ENCODE measurements at places on chromosomes 4 and X. TPM values are rescaled to one million over a fixed set of nuclear protein-coding genes. Genes with fewer than 3 reads are reported as not detected.

GRCh38 chrX:130086447-130087206 lies 23.7 kb downstream of the ELF4 start:
- no peak overlapping the region for H3K27ac ChIP-seq
- no peaks in the 10 kb centered on the region for H3K36me3 ChIP-seq
- DNase-seq: no peak
- no peaks in the 10 kb centered on the region for H3K4me1 ChIP-seq

DNA sequence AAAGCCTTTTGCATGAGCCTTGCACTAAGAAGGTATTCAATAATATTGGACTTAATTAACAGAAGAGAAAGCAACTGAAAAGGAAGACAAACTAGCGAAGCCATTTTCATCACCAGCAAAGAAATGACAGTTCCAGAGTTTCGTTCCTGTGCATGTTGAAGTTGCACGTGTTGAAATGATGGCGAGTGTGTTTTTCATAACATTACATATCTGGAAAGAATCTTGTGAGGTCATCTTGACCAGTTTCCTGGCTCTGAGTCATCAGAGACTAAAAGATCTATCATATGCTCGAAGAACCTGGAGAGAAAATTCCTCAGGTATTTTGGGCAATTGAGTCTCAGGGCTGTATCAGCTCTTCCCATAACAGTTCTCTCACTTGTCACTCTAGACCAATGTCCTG lies 106.2 kb upstream of the MAML3 start:
- H3K4me1 ChIP-seq: peaks cover 11% of the 10 kb centered on the region
- H3K36me3 ChIP-seq: no peaks in the 10 kb centered on the region
- H3K4me3 ChIP-seq: no peak overlapping the region
- DNase-seq: no peak
- H3K27me3 ChIP-seq: peaks cover 5% of the 10 kb centered on the region

- no peak overlapping the region for H3K4me3 ChIP-seq
- no peaks in the 10 kb centered on the region for H3K27me3 ChIP-seq
- peak overlapping the region; percentile 96 for H3K27ac ChIP-seq
Measured at GRCh38 chr4:183960046-183960420, 54.9 kb downstream of the STOX2 start.

DNA sequence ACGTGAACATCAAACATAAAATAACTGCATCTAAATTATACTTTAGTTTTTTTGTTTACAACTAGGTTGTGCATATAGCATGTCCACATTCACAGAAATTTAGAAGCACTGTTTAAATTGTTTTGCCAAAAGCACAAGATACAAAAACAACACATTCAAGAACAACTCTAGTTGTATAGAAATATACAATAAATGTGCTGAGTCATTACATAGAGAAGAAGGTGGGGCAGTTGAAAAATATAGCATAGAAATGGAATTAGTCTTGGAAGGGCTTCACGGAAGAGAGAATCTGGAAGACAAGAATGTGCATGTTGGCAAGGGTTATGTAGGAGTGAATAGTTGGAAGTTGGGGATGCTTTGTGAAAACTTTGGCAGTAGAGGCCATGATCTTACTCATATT lies 239.0 kb upstream of the GLRA2 start:
- no peaks in the 10 kb centered on the region for H3K4me1 ChIP-seq
- H3K27ac ChIP-seq: no peak overlapping the region
- no peak for DNase-seq
- no peak overlapping the region for H3K4me3 ChIP-seq
- H3K36me3 ChIP-seq: no peaks in the 10 kb centered on the region

- DNase-seq: no peak
- no peaks in the 10 kb centered on the region for H3K4me1 ChIP-seq
- H3K4me3 ChIP-seq: no peak overlapping the region
- no peaks in the 10 kb centered on the region for H3K36me3 ChIP-seq
- no peak overlapping the region for H3K27ac ChIP-seq
- peaks cover 33% of the 10 kb centered on the region for H3K27me3 ChIP-seq
Measured at GRCh38 chr4:77310931-77311330, 153.9 kb downstream of the CCNG2 start.

DNA sequence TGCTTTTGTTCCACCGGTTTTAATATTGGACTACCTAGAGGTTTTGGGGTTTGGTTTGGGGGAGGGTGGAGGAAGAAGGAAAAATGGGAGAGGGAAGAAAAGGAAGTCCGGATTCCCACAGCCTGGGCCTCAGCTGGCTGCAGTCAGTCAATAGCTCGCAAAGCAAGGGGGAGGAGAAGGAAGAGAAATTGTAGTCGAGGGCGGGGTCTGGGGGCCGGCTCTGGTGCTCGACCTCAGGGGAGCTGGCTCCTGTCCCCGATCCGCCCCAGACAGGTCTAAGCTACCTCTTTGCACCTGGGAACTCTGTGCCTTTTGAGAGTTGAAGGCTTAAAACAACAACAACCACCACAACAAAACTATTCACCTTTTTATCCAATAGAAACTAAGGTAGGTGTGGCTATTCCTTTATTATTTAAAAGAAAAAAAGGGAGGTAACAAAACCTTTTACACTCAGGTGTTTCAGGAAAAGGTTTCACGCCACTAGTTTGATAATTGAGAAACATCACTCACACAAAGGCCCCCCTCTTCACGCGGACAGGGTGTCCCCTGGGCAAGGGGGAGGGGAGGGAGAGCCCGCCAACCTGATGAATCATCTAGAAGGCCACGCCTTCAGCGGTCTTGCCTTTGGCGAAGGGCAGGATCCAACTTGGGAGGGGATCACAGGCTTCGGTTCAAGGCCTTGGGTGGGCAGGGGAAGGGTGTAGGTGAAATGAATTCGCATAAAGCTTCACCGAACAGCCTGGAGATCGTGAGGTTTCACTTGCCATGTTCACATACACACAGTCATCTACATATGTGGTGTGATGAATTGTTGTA lies 1.6 kb upstream of the LNX1 start:
- no peaks in the 10 kb centered on the region for H3K36me3 ChIP-seq
- H3K27ac ChIP-seq: no peak overlapping the region
- peak overlapping the region; percentile 74 for H3K4me3 ChIP-seq
- DNase-seq: peak; percentile 92
- no peaks in the 10 kb centered on the region for H3K27me3 ChIP-seq

DNA sequence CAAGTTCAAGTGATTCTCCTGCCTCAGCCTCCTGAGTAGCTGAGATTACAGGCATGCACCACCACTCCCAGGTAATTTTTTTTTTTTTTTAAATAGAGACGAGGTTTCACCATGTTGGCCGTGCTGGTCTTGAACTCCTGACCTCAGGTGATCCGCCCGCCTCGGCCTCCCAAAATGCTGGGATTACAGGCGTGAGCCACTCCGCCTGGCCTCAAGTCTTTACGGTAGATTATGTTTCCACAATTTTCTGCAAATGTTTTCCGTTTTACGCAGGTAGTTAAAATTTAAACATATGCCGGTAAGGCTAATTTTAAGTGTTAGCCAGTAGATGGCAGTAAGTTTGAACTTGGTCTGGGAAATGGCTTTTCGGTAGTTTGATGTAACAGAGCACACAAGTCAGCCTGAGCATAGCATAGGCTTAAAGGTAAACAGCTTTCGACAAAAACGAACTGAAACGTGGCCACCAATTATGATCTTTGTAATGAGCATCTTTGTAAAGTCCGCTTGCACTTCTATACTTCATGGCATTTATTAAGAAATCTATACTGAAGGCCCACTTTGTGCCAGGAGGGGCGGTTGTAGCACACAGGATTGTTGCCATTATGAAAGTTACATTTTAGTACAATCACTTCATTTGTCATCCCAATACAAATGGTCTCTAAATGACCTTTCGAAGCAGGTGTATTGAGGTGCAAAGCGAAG lies 31.1 kb downstream of the CCKAR start:
- peaks cover 4% of the 10 kb centered on the region for H3K27me3 ChIP-seq
- DNase-seq: no peak
- H3K36me3 ChIP-seq: no peaks in the 10 kb centered on the region
- no peak overlapping the region for H3K27ac ChIP-seq

DNA sequence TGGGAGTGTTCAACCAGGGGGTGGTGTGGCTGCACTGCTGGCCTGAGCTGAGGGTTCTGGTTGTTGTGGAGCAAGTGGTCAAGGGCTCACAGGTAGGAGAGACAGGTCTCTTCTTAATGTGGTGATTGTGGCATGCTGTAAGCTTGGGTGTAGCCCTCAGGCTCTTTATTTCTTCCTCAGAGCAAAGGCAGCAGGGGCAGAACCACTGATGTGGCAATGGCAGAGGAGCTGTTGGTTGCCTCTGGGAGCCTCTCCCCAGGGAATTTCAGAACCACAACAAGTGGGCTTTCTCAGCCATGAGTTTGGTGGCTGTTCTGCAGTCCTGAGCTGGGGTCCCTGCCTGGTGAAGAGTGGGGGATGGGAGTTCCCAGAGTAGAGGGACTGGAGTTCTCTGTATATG lies 1017.2 kb downstream of the SH3BGRL start:
- H3K4me1 ChIP-seq: no peaks in the 10 kb centered on the region
- no peak overlapping the region for H3K4me3 ChIP-seq
- no peak overlapping the region for H3K27ac ChIP-seq

DNA sequence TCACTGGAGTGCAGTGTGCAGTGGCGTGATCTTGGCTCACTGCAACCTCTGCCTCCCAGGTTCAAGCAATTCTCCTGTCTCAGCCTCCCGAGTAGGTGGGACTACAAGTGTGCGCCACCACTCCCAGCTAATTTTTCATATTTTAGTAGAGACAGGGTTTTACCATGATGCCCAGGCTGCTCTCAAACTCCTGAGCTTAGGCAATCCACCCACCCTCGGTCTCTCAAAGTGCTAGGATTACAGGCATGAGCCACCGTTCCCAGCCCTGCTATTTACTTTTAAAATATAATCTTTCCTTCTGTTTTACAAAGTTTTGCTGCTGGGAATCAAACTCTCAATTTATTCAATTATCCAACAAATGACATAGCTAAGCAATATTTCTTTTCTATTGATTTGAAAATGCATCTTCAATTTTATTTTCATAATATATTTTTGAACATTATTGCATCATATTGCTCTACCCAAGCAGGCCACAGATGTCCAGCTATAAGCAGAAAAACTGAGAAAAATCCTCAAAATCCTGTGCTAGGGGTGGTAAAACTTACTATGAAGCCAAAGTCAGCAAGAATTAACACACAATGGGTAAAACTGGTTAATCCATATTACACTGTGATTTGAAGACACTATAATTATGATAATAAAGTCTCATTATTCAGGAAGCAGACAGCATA lies 5.2 kb downstream of the TIFA start:
- H3K4me3 ChIP-seq: no peak overlapping the region
- H3K27ac ChIP-seq: no peak overlapping the region
- DNase-seq: no peak
- no peaks in the 10 kb centered on the region for H3K4me1 ChIP-seq

GRCh38 chr4:102344520-102344953 lies 745 bp downstream of the SLC39A8 start:
- DNase-seq: peak; percentile 89
- no peaks in the 10 kb centered on the region for H3K36me3 ChIP-seq

DNA sequence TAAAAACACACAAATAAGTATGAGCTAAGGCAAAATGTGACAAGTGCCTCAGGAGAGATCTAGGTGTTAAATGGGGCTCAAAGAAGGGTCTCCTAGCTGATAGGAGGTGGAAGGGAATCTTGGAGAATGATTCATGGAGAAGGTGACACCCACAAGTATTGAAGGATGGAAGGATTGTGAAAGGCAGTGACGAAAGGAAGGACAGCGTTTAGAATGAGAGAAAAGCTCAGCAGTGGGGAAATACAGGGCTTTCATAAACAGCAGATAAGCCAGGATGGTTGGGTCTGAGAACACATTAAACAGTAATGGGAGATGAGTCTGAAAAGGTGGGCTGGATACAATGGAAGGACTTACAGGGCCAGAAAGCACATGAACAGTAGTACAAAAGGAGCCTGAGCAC lies 11.5 kb downstream of the ANXA5 start:
- no peak overlapping the region for H3K4me3 ChIP-seq
- peaks cover 6% of the 10 kb centered on the region for H3K4me1 ChIP-seq
- peaks cover 66% of the 10 kb centered on the region for H3K36me3 ChIP-seq
- no peak for DNase-seq
- no peaks in the 10 kb centered on the region for H3K27me3 ChIP-seq
- H3K27ac ChIP-seq: no peak overlapping the region

- no peaks in the 10 kb centered on the region for H3K27me3 ChIP-seq
- H3K4me1 ChIP-seq: no peaks in the 10 kb centered on the region
- DNase-seq: no peak
- H3K27ac ChIP-seq: no peak overlapping the region
Measured at GRCh38 chr4:15809466-15809865, 31.3 kb downstream of the CD38 start.

GRCh38 chr4:3158841-3159240 lies 84.4 kb downstream of the HTT start:
- H3K27ac ChIP-seq: no peak overlapping the region
- H3K4me1 ChIP-seq: no peaks in the 10 kb centered on the region
- DNase-seq: no peak
- no peak overlapping the region for H3K4me3 ChIP-seq
- no peaks in the 10 kb centered on the region for H3K27me3 ChIP-seq

The GABRQ gene
- 1.7 TPM for total RNA-seq

The NEXMIF gene
- total RNA-seq: 1.5 TPM

The S100P gene
- total RNA-seq: not detected

The ALAS2 gene
- 0.32 TPM for total RNA-seq

The POF1B gene
- not detected for total RNA-seq

The HNRNPH2 gene
- total RNA-seq: 75.2 TPM

The NDUFC1 gene
- 56.3 TPM for total RNA-seq

The STOX2 gene
- total RNA-seq: 12.7 TPM

All from endodermal cell (in vitro differentiated cells).